Hematopoietic multipotent progenitor cell treated with erythropoietin and hydrocortisone succinate and interleukin-3 and kit ligand, for 15 days (in vitro differentiated cells): ENCODE measurements at places on chromosomes 7 and 10.
A peak's percentile ranks its signal among the peaks of the same experiment; 100 is the strongest.

DNA sequence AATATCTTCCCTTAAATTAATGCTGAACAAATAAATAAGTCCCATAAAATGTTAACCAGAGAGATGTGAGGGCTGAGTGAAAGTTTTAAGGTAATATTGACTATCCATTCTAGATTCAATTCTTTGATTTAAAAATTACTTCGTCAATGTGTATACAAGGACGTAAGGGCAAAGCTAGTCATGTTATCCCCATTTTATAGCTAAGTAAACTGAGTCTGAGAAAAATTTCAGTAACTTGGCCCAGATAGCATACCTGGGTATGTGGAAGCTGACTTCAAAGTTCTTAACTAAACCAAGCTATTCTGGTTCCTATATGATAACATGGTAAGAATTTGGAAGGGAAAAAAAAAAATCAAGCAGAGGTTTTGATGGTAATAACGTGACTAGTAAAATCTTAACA lies 72.4 kb downstream of the CADPS2 start:
- DNase-seq: no peak

- no peak for DNase-seq
Observed at GRCh38 chr7:29005829-29006228, 47.7 kb upstream of the TRIL start.

GRCh38 chr10:69048103-69048502 lies 39.8 kb upstream of the SRGN start:
- no peak for DNase-seq

- DNase-seq: no peak
Observed at GRCh38 chr7:16804674-16805439, at the start of gene AGR2. Gene AGR2 (minus strand): TSS chr7:16804999. CDS start chr7:16801796, 3,203 bp downstream.

DNA sequence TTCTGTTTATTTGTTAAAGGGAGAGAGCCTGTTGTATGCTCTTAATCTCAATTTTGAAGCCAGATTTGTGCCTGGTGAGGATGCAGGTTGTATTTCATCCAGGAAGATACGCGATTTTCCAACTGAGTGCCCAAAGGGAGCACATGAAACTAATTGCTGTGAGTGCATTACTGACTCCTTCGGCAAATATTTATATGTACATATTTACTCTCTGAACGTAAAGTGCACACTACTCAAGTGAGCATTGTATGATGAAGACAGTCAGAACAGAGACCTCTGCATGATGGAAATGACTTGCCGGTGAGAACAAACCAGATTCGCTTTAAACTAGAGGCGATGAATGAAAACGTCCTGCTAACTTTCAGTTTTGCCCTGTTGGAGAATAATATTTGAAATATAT lies 130.1 kb downstream of the MALRD1 start:
- DNase-seq: no peak

GRCh38 chr10:3808689-3809199 lies 23.7 kb upstream of the KLF6 start:
- DNase-seq: no peak

DNA sequence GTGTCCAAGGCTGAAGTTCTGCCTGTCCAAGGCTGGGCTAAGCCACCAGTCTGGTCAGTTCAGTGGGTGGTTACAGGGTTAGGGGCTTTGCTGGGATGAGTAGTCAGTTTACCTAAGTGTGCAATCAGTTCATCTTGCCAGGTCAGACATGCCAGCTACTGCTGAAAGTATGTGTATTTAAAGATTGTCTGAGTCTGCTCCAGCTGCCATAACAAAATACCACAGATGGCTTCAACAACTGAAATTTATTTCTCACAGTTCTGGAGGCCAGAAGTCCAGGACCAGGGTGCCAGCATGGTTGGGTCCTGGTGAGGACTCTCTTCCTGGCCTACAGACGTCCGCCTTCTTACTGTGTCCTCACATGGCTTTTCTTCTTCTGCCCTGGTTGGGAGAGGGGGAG lies 52.4 kb upstream of the TNS3 start:
- DNase-seq: no peak

- DNase-seq: no peak
Observed at GRCh38 chr7:134900166-134900982, 85.9 kb upstream of the AGBL3 start.

GRCh38 chr10:23095966-23096801 lies 805 bp downstream of the MSRB2 start:
- DNase-seq: peak; percentile 6

DNA sequence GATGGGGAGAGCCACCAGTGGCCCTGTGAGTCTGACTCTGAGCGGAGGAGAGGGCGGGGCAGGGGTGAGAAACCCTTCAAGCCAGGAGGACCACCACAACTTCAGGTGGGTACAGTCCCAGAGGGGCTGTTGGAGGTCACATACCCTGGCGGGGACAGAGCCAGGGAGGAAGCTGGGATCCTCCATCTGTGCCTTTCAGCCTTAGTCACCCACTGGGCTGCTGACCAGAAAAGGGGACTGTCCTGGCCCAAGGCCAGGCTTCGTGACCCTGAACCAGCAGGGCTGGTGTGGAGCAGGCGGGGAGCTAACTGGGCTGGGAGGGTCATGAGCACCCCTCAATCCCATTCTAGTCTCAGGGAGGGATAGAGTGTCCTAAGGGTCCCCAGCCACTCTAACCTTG lies 1.5 kb upstream of the CALHM3 start:
- DNase-seq: no peak

DNA sequence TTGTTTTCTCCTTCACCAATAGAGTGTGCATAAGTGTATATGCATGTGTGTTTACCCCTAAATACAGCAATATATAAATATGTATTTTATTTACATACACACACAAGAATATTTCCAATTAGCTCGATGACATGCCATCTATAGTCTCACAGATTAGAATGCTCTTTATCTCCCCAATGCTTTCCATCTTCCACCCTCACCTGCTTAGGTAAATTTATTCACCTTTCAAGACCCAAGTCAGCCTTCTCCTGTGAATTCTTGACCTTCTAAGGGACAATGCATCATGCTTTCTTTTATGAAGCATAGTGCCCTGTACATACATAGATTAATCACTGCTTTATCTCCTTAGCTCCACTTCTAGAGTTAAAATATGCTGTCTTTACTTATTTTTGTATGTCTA lies 49.7 kb downstream of the SEMA3A start:
- no peak for DNase-seq

DNA sequence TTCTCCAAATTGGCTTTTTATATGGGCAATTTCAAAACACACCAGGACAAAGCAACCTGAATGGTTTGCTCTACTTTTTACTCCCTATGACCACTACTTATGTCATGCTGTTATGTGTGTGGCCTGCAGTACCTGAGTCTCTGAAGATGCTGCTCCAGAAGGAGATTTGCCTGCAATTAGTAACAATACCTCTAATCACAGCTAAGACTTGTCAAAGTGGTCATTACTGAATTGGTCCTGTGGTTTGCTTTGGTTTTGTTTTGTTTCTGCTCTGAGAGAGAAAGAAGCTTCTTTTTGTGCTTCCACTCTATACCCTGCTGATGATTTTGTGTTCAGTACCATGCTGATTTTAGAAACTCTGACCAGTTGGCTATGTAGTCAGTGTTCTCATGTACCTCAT lies 25.5 kb downstream of the HGF start:
- no peak for DNase-seq

GRCh38 chr10:88330174-88330573 lies 252.9 kb downstream of the RNLS start:
- DNase-seq: no peak

DNA sequence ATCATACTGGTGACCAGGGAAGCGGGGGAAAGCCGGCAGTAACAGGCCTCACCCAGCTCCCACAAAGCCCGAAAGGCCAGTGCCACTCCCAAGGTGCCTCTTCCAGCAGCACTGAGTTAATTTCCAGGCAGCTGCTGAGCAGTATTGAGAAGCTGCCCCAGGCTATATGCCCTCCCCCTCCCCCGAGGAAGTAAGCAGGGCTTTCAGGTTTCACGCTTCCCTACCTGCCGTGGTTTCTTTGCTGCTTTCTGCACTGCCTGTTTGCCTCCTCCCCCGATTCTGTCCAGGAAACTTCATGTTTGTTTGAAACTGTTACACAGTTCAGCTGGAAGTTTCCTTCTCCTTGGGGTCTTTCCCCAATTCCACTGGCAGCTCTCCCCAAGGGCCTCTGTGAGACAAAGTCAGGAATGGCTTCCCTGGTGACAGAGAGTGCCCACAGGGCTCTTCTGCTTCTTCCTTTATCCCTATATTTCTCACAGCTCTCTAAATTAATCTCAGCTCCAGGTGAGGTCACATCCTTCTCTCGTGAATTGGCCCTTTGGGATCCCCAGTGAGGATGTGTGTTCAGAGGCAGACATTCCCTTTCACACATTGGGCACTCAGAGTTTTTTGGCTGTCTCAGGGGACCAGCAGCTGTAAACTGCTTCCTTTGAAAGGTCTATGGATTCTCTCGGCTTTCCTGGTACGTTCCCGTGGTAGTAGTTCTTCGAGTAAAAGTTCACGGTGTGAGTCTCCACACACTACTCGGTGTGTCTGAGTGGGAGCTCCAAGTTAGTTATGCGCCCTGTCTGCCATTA lies 19.4 kb downstream of the C1GALT1 start:
- DNase-seq: no peak

DNA sequence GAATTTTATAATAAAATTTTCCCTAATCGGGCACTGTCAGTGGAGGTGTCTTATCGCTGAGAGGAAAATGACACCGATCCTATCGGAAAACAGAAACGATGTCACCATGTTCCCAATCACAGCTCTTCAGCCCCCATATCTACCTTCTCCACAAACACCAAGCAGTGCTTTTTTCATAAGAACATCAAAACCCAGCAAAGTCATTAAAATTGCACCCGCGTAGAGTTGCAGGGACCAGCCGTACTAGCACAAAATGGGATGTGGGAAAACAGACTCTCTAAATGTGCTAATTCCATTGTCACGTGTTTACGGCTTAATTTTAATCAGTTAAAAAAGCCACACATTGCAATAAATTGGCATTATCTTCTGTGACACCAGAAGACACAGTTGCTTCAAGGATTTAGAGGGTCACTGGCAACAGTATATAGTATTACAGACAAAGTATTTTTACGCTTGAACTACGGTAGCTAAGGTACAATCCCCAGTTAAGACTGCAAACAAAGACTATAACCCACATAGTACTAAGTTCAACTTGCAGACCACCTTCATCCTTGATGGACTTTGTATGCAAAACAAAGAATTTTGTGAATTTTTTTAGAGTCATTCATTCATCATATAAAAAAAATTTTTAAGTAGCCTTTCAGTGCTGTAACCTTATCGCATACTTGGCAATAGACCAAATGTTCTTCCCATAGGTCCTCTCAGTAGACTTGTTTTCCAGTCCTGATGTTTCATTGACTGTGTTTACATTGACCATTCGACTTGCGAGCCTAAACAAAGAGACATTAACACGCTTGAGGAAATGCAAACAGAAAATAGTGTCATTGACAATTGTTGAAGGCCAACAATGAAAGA lies 116.0 kb downstream of the VTI1A start:
- DNase-seq: no peak
